ENCODE measurements at places on chromosomes 4 and X.

DNA sequence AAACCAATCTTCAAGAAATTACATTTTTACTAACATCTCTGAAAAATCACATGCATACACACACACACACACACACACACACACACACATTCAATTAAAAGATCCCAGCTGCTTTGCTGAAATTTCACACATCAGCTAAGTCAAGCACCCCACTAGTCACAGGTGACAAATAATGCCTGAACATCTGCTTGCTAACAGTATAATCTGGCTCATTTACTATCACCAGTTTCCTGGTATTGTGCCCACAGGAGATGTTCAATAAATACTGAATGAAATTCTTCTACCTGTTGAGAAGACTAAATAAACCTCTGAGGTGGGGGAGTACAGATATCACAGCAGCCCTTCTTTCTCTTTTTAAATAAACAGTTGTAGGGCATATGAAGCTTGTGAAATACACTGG, 994.0 kb downstream of the ARAP2 start:
- no peak for DNase-seq

- DNase-seq: no peak
These were observed 166.9 kb upstream of the GK2 start for GRCh38 chr4:79574741-79575451.

DNA sequence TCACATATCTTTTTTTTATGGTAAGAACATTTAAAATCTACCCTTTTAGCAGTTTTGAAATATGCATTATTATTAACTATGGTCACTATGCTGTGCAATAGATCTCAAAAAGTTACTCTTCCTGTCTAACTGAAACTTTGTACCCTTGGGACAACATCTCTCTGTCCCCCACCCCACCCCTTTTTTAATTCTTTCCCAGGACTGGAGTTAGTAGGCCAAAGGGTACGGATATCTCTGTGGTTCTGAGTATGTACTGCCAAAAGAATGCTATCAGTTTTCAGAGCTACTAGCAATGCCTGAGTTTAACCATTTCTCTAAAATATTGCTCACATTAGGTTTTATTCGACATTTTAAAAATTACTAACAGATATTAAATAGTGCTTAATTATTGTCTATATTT, 4.7 kb upstream of the FAM241A start:
- DNase-seq: no peak

GRCh38 chrX:135384161-135384836, 37.4 kb upstream of the SMIM10L2A start:
- no peak for DNase-seq

GRCh38 chr4:102627831-102628523, 126.8 kb downstream of the NFKB1 start:
- peak; percentile 9 for DNase-seq

GRCh38 chrX:73556159-73556558, 6.8 kb upstream of the CHIC1 start:
- DNase-seq: no peak
